Activated CD4-positive, alpha-beta memory T cell treated with anti-CD3 and anti-CD28 coated beads, Interleukin-2, amount 10 ng/mL, durations not matched to agents 7 days and 5 days (primary cell): ENCODE measurements at places on chromosomes 5 and 9.

DNA sequence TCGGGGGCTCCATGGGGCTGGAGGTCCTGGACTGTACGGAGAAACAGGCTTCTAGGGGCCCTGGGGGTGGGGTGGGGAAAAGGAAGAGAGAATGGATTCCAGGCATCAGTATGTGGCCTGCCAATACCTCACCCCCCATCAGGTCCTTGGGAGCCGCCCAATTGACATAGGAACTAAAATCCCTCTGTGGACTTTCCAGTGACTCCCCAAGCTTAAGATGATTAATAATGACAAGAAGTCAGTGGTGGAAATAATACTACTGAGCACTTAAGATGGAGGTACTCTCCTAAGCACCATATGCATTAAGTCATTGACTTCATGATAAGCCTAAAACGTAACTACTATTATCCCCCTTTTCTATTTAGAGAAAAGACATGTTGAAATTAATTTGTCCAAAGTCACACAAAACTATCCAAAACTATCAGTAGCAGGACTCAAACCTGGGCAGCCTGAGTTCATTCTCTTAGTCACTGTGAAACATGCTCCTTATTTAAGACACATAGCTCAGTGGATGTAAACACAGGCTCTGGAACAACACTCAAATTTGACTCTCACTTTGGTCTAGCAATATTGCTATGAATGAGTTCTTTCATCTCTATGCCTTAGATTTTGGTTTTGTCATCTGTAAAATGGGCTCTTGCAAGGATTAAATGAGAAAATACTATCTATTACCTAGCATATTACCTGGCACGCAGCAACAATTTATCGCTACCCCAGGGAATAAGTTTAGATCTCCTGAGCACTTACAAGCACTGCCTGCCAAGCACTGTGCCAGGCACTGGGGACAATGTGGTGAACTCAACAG, 9.5 kb downstream of the SPRY4 start:
- DNase-seq, result no peak
- H3K4me3 ChIP-seq, result no peak overlapping the region
- H3K4me1 ChIP-seq, result peaks cover 16% of the 10 kb centered on the region
- no peaks in the 10 kb centered on the region for H3K27me3 ChIP-seq

DNA sequence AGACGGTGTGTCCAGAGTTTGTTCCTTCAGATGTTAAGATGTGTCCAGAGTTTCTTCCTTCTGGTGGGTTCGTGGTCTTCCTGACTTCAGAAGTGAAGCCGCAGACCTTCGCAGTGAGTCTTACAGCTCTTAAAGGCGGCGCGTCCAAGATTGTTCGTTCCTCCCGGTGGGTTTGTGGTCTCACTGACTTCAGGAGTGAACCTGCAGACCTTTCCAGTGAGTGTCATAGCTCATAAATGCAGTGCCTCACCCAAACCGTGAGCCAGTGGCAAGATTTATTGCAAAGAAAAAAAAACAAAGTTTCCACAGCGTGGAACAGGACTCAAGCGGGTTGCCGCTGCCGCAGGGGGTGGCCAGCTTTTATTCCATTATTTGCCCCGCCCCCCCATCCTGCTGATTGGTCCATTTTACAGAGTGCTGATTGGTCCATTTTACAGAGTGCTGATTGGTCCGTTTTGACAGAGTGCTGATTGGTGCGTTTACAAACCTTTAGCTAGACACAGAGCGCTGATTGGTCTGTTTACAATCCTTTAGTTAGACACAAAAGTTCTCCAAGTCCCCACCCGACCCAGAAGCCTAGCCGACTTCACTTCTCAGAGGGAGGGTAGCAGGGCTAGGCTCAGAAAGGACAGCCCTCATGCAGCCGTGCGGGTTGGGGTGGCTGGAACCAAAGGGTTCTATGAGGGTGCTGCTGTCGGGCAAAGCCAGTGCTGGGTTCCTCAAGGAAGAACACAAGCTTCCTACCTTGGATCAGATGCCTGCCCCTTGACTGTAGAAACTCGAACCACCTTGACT, 9.1 kb upstream of the RNF130 start:
- DNase-seq, result no peak
- no peak overlapping the region for H3K4me3 ChIP-seq
- H3K36me3 ChIP-seq, result no peaks in the 10 kb centered on the region

DNA sequence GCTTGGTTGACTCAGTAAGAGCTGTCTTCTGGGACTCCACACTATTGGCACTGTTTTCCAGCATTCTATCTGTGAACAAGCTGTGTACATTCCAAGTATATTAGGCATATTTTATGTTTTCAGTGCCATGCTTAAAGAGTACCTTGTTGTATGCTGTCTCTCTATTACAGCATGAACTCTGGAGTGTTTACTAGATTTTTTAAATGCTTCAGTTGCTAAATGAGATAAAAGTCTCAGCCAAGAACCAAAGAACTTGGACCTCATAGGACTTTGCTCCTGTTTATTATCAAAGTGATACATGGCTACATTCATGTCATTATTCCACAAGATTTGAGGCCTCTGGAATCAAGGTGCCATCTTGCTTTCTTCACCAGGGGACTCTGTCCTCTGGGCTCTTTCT, 167.2 kb downstream of the C9orf152 start:
- no peak overlapping the region for H3K4me3 ChIP-seq
- peaks cover 2% of the 10 kb centered on the region for H3K4me1 ChIP-seq
- DNase-seq, result no peak
- H3K36me3 ChIP-seq, result peaks cover 2% of the 10 kb centered on the region

DNA sequence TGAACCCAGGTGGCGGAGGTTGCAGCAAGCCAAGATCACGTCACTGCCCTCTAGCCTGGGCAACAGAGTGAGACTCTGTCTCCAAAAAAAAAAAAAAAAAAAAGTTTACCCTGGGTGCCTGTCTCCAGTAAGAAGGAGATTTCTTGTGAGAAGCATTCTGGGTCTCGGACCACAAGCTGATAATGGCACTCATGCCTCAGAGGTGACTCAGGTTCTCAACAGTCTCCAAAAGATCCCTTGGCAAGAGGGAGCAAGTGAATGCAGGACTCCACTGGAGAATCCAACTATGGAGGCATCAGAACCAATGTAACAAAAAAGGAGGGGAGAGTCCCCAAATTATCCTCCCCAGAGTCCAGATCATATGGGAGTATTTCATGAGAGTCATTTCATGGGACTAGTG, 106.0 kb upstream of the LRRTM2 start:
- no peak overlapping the region for H3K4me3 ChIP-seq
- peaks cover 3% of the 10 kb centered on the region for H3K36me3 ChIP-seq
- no peak overlapping the region for H3K27ac ChIP-seq
- no peaks in the 10 kb centered on the region for H3K27me3 ChIP-seq
- H3K4me1 ChIP-seq, result peaks cover 42% of the 10 kb centered on the region

DNA sequence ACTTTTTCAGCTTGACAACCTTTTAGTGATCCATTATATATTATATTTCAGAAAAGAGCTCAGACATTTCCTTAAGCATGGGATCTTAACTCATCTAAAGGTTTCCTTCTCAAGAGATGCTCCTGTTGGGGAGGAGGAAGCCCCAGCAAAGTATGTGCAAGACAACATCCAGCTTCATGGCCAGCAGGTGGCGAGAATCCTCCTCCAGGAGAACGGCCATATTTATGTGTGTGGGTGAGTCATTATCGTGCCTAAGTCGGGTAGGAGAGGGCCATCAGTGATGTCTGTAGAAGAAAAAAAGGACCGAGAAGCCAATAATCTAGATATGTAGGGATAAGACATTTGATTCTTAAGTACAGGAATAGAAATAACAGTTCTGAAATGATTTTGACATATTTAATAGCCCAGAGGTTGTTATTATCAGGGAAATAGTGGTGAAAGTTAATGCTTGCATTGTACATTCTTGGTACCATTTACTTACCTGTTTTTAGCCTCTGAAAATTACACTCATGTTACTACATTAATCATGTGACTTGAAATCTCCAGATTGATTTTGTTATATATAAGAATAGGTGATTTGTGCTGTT, 28.2 kb downstream of the MTRR start:
- H3K36me3 ChIP-seq, result peaks cover 86% of the 10 kb centered on the region
- peaks cover 16% of the 10 kb centered on the region for H3K4me1 ChIP-seq
- H3K4me3 ChIP-seq, result no peak overlapping the region
- no peaks in the 10 kb centered on the region for H3K27me3 ChIP-seq

GRCh38 chr9:84166891-84167290, 173.7 kb downstream of the SLC28A3 start:
- no peak for DNase-seq
- no peaks in the 10 kb centered on the region for H3K4me1 ChIP-seq
- H3K36me3 ChIP-seq, result no peaks in the 10 kb centered on the region
- H3K27me3 ChIP-seq, result peaks cover 6% of the 10 kb centered on the region

GRCh38 chr5:79514391-79515105, 614 bp upstream of the HOMER1 start:
- peaks cover 33% of the 10 kb centered on the region for H3K27me3 ChIP-seq
- H3K4me1 ChIP-seq, result peaks cover 23% of the 10 kb centered on the region
- peak; percentile 91 for DNase-seq
- peak overlapping the region; percentile 98 for H3K4me3 ChIP-seq
- peak overlapping the region; percentile 86 for H3K27ac ChIP-seq

GRCh38 chr5:54743997-54744788, 226.6 kb downstream of the SNX18 start:
- peak; percentile 71 for DNase-seq
- H3K4me1 ChIP-seq, result peaks cover 56% of the 10 kb centered on the region
- peaks cover 3% of the 10 kb centered on the region for H3K27me3 ChIP-seq
- peak overlapping the region; percentile 35 for H3K4me3 ChIP-seq

GRCh38 chr9:20315677-20316076, 306.6 kb downstream of the MLLT3 start:
- H3K27me3 ChIP-seq, result no peaks in the 10 kb centered on the region
- H3K36me3 ChIP-seq, result peaks cover 3% of the 10 kb centered on the region
- H3K27ac ChIP-seq, result peak overlapping the region; percentile 56
- no peak for DNase-seq
